Effector CD4-positive, alpha-beta T cell (primary cell): ENCODE measurements at places on chromosomes 4 and X.

DNA sequence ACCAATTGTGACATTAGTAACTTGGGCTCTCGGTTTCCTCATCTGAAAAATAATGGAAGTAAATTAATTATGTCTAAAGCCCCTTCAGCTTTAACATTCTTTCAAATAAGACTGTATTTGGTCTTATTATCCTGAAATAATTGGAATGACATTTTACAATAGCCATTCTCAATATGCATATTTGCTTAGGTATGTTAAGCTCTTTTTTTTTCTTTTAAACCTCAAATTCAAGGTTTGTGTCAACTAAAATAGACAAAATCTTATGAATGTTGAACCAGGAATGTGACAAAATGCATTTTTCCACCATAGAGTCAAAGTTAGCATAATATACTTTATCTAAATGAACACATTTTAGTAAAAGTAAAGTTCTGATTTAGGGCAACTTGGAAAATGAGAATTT is 34.4 kb upstream of the TET2 start:
- no peak for DNase-seq

DNA sequence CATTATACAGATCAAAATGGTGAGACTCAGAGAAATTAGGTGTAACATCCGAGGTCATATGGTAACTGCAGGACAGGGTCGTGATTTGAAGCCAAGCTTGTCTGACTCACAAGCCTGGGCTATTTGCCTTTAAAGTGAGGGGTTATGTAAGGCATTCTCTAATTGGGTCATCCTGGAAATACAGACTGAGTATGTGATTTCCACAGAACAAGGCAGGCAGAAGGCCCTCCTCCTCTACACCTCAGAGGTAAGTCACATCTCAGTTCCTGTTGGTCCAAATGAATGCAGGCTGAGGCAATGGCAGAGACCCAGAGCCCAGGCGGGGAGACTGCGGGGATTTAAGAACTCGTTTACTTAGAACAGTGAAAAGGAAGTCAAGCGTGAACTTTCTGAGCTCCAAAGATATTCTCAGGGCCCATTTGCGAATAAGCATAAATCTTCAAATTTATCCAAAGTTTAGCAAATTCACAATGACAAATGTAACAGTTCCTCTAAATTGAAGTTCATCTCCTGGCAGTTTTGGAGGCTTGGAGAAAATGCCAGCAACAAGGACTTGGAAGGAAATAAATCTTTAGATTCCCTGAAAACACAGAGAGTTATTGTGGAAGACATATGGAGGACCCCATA is 153.3 kb downstream of the LDB2 start:
- no peak for DNase-seq

GRCh38 chr4:94892051-94892450 is 134.3 kb downstream of the BMPR1B start:
- DNase-seq, result no peak

- DNase-seq, result no peak
Measured at GRCh38 chrX:67568769-67569168, 24.9 kb downstream of the AR start.

- no peak for DNase-seq
Measured at GRCh38 chrX:131874300-131874699, 148.8 kb upstream of the STK26 start.

GRCh38 chrX:154063234-154063633 is 34.3 kb downstream of the MECP2 start:
- no peak for DNase-seq

DNA sequence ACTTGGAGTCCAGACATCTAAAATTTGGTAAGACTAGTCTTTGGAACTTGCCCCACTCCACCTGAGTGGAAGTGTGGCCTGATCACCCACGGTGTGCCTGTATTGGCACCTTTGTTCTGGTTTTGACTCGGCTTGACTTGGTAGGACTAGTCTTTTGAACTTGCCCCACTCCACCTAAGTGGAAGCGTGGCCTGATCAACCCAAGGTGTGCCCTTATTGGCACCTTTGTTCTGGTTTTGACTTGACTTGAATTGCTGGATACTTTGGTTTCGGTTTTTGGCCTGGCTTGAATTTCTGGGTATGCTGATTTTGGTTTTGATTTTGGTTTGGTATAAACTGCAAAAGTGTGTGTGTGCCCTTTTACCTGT is 44.7 kb upstream of the UGT2B7 start:
- no peak for DNase-seq

- no peak for DNase-seq
Measured at GRCh38 chrX:138026211-138026610, 460.3 kb downstream of the ZIC3 start.

GRCh38 chr4:23734000-23734399 is 155.8 kb downstream of the PPARGC1A start:
- no peak for DNase-seq

GRCh38 chr4:183763990-183764754 is 105.1 kb downstream of the TRAPPC11 start:
- no peak for DNase-seq

DNA sequence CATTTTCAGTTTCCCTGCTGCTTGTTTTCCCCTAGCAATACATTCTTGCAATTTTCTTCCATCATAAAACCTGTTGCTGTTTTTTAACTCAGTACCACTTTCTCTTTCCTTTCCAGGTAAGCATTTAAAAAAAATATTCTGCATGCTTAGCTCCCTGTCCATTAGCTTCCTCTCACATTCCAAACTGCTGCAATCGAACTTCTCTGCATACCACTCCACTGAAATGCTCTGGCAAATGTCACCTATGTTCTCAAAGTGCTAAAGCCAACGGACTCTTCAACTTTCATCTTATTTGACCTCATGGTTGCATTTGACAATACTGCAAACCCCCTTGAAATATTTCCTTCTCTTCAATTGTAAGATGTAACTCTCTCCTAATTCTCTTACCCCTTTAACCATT is 192.7 kb downstream of the ANAPC10 start:
- DNase-seq, result no peak

GRCh38 chr4:132097041-132097440 is 1052.1 kb upstream of the PCDH10 start:
- no peak for DNase-seq

DNA sequence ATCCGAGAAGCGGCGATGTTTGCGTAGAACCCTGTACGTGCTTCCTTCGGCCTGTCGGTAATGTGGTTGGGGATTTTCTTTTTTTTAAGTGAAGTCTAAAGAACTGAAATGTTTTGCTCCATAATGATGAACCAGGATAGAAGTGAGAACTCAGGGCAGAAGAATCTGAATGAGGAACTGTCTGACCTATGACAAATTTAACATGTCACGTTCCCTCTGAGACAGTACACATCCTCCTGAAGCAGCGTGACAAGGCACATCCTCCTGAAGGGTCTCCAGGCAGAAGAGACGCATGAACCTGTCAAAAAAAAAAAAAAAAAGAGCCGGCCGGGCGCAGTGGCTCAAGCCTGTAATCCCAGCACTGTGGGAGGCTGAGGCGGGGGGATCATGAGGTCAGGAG is 6.2 kb downstream of the CSF2RA start:
- no peak for DNase-seq

GRCh38 chr4:170805352-170805751 is 715.6 kb upstream of the AADAT start:
- no peak for DNase-seq

DNA sequence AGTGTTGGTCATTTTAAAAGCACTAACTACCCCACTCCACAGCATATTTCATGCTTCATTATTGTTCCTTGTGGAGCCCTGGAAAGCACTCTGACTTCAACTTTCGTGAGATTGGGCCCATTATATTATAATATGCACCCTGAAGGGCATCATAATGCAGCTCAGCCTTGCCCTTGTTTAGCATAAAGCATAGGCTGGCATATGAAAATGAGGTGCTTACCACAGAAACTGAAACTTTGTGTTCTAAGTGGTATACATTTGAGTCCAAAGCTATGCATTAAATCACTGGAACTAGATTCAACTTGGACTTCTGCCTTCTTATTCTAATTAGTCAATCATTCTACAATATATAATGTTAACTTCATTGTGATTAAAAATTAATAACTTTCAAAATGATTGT is 1027.9 kb downstream of the STIM2 start:
- DNase-seq, result no peak
